Cardiac ventricle fibroblast (primary cell): ENCODE measurements at places on chromosomes 16 and 17. TPM values are rescaled to one million over a fixed set of nuclear protein-coding genes. Genes with fewer than 3 reads are reported as not detected.

The WNT3 gene
- total RNA-seq = 0.05 and 0.56 TPM in 2 replicates

The KCNJ2 gene
- total RNA-seq = 0.24 and 0.62 TPM in 2 replicates

The SLC38A8 gene
- total RNA-seq = not detected in 2 replicates

The TUBG2 gene
- 7.3 and 9.0 TPM in 2 replicates for total RNA-seq

The CNTNAP1 gene
- 15.3 and 15.6 TPM in 2 replicates for total RNA-seq

The WFIKKN2 gene
- not detected in 2 replicates for total RNA-seq

The CNGB1 gene
- not detected in 2 replicates for total RNA-seq

The SLFN11 gene
- 40.2 and 46.7 TPM in 2 replicates for total RNA-seq

The ADAMTS18 gene
- total RNA-seq = under 0.01 TPM in 1 of 2 replicates, not detected in the other
